ENCODE measurements at places on chromosomes 1 and 21.

DNA sequence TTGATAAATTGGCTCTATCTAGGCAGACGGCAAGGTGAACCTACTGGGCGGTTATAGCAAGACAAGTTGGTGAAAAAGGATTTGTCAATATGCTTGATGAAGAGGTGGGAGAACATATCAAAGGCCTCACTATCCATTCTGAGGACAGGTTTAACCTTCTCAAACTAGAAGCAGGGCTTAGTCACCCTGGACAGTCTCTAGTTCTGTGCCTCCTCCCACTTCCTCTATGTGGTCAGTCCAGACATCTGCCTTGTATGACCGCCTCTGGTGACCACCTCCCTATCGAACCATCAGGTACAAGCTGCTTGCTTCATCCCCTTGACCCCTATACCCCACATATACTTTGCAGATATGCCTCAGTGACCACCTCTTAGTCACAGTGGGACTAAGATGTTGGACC, 2.3 kb upstream of the SCYL3 start:
- no peak for DNase-seq

GRCh38 chr1:165899461-165899941, 72.1 kb downstream of the UCK2 start:
- DNase-seq: no peak

DNA sequence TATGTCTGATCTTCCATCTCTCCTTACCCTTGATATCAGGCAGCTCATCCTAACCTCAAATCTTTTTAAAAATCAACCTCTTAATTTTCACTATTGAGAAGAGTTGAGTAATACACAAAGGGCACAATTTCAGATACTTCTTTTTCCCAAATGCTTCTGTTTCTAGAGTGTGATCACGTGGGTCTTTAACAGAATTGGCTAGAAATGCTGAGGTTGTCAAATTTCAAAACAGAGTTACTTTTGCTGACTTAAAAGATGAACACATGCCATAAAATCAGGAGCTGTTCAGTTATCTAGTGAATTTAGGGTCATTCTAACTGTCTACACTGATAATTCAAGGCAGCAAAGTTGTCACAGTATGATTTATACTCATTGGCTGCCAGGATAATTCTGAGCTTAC, 63.6 kb upstream of the NGF start:
- DNase-seq: no peak

- peak; percentile 8 for DNase-seq
Measured at GRCh38 chr1:192445839-192446489, 129.2 kb downstream of the RGS21 start.

DNA sequence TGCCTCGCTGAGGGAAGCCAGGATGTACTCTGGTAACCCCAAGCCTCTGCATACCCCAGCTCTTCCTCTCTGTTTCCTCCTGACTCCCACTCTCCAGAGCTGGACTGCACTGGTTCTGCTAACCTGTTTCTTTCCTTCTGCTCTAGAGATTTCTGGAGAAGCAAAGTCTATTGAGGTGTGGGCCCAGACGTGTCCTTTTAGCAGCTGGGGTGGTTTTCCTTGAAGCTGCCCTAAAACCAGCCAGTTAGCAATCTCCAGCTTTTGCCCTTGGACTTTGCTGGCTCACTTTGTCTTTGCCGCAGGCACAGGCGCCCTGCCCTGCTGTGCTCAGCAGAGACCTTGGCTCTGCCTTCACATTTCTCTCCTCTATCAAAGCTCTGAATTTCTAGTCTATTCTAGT, 171.8 kb upstream of the IVNS1ABP start:
- DNase-seq: no peak

- DNase-seq: no peak
Measured at GRCh38 chr1:89994231-89994804, 592 bp upstream of the ZNF326 start.

GRCh38 chr1:26747048-26747447, 40.7 kb upstream of the PIGV start:
- no peak for DNase-seq

- no peak for DNase-seq
Measured at GRCh38 chr1:241140670-241141069, 216.3 kb downstream of the RGS7 start.

DNA sequence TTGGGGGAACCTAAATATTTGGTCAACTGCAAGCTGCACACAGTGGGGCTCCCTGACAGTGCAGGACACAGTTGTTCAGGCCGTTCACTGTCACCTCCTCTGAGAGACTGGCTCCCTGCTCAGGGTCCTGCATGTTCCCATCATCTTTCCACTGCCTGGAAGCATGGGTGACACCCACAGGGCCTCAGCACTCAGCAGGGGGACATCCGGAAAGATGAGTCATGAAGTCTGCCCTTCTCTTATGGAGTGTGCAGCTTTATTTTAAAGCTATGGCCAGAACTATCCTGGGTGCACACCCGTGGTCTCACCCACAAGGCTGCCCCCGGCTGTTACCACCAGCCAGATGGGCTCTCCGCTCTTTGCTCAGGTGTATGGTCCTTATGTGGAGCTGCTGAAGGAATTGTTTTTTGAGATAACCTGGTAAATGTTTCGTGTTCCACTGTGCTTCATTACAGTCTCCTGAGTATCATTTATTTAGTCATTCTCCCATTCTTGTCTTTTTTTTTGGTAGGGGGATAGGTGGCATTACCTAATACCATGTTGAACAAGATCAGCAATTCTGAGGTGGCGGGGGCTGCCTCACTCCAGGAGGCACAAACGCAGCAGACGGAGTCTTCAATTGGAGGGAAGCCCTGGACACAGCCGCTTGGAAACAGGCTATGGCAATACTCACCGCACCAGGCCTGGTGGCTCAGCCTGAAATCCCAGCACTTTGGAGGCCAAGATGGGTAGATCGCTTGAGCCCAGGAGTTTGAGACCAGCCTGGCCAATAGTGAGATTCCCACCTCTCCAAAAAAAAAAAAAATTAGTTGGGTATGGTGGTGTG, 14.3 kb downstream of the TRIM11 start:
- no peak for DNase-seq

GRCh38 chr1:201778279-201779065, 50.5 kb upstream of the IPO9 start:
- DNase-seq: no peak

- no peak for DNase-seq
Measured at GRCh38 chr1:207822124-207822601, 70.3 kb downstream of the CD46 start.

GRCh38 chr1:24481101-24481500, 21.5 kb upstream of the RCAN3 start:
- DNase-seq: peak; percentile 46

GRCh38 chr1:39091845-39092645, 65.9 kb downstream of the NDUFS5 start:
- no peak for DNase-seq

DNA sequence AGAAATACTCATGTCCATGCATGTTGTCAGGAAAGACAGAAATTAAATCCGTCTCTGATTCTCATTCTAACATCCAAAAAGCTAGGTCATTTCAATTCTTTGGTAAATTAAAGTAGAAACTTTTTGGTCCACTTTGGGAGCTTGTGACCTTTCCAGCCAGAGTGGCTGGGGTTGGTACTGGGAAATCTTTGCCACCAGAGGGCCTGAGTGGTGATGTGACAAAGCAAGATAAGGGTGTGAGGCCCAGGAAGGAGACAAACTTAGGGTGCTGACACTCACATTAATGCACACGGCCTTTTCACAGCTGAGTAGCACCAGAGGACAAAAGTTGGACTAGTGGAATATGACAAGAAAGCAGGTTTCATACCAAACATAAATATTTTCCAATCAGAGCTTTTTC, 144.3 kb downstream of the DNM3 start:
- DNase-seq: no peak

GRCh38 chr1:48069662-48070395, 72.6 kb upstream of the TRABD2B start:
- DNase-seq: no peak

All from activated CD8-positive, alpha-beta memory T cell treated with anti-CD3 and anti-CD28 coated beads for 4 hours (primary cell).